ENCODE measurements at places on chromosomes 1 and 21.
A peak's percentile ranks its signal among the peaks of the same experiment; 100 is the strongest.

DNA sequence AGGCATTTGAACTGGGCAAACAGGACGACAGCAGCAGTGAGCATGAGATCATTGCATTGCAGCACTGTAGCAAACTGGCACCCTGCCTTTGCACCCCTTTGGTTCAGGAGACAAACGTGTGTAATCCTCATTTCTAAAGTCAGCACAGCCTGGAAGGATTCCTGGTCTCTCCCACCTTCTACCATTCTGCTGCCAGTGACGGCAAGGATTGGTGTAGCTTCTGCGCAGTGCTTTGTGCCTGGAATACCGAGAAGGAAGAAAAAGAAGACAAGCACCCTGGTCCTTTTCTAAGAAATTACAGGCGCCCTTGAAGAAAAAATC, 805.3 kb downstream of the USP25 start:
- DNase-seq: peak; percentile 74

DNA sequence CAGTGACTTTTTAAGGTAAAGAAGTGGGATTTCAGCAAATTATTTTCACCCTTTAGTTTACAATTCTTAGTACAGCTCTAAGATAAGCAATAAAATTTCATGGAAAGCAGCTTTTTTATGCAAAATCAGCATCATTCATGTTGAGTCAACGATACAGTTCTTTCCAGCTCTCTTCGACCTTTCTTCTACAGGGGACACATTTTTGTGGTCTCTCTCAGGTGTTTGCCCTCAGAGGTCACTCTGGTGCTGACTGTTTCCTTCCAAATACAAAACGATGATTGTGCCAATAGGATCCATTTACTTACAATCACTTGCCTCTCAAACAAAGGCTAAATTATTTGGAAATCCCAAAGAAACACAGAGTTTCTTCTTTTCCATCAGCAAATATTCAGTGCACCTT, 51.0 kb downstream of the PSMG1 start:
- DNase-seq: no peak

- no peak for DNase-seq
Measured at GRCh38 chr1:65404941-65405340, 15.5 kb upstream of the LEPR start.

DNA sequence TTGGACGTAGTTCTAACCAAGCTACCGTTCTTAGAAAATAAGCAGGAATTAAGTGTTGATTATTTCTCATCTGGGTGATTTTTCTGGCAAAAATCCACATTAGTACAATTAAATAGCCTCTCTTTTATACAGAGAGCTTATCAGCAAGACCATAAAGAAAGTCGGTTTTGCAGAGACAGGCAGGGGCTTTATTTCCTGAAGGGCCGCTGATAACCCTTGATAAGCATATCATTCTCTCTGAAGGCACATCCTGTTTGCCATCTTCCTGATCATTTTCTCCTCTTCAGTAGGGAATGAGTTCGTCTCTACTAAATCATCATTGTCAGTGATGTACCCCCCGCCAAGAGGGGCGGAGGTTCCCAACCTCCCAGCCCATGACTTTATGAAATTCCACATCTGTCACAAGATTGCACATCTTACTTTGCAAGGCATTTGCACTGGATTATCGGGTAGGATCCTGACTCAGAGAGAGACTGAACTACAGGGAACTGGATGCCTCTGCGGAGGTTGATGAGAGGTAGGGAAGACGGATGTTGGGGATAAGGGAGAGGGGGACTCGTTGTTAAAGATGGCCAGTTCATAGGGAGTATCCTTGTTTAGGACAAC, 115.7 kb downstream of the KCNJ6 start:
- DNase-seq: no peak

- no peak for DNase-seq
Measured at GRCh38 chr1:212254853-212255363, 30.3 kb upstream of the PPP2R5A start.

DNA sequence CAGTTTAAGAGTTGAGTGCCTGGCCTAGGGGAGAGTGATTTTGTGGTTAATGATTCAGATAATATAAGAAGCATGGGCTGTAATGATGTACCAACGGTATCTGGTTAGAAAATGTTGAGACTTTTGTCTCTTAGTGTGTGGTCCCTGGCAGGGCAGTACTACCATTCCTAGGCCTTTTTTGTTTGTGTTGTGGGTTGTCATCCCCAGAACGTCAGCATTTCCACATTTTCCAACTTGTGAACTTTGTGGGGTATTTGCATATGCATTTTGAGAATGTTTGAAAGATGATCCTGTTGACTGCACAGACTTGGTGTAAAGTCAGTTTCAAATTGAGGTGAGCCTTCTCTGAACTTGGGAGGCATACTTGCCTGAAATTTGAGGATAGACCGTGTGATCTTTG, 11.4 kb downstream of the NEK7 start:
- no peak for DNase-seq
